ENCODE measurements at places on chromosomes 1 and 21.
A peak's percentile ranks its signal among the peaks of the same experiment; 100 is the strongest.

GRCh38 chr1:22121421-22121911 is 21.4 kb downstream of the WNT4 start:
- DNase-seq, result no peak

GRCh38 chr1:181318022-181318857 is 165.1 kb upstream of the CACNA1E start:
- no peak for DNase-seq

DNA sequence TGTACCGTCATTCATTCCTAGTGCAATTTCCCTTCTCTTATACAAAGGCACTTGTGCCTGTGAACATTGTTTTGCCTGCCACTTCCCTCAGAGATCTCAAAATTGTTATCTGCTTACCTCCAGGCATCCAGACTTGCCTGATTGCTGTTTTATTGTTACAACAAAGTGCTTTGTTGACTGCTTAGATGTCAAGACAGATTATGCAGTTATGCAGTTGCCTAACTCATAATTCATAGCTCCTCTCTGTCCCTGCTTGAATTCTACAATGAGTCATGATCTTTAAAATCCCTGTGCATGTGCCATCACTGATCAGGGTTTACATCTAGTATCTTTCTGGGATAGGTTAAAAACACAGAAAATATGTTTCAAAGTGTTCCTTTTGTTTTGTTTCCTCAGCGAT is 24.5 kb downstream of the CXADR start:
- no peak for DNase-seq

- DNase-seq, result no peak
These were observed 7.1 kb downstream of the NBL1 start for GRCh38 chr1:19651141-19651737.

GRCh38 chr1:220182656-220183055 is 88.7 kb downstream of the IARS2 start:
- no peak for DNase-seq

- DNase-seq, result peak; percentile 82
These were observed 39.1 kb upstream of the NFIA start for GRCh38 chr1:61043010-61043820.

All from activated gamma-delta T cell treated with Interleukin-2 at 50 U/mL for 16 hours (primary cell).